Right lobe of liver (tissue), 6 donors: ENCODE measurements at places on chromosomes 12 and 14. TPM values are rescaled to one million over a fixed set of nuclear protein-coding genes. Genes with fewer than 3 reads are reported as not detected.

GRCh38 chr12:19959353-19959752 is 409.0 kb upstream of the PDE3A start:
- DNase-seq, result no peak

CRY1 gene
- total RNA-seq, result 12.5 TPM

- DNase-seq, result no peak
Observed at GRCh38 chr14:85316701-85317410, 213.1 kb upstream of the FLRT2 start.

CCDC88C gene
- 5.7 TPM for total RNA-seq

ERC1 gene
- 30.0 TPM for total RNA-seq

DNA sequence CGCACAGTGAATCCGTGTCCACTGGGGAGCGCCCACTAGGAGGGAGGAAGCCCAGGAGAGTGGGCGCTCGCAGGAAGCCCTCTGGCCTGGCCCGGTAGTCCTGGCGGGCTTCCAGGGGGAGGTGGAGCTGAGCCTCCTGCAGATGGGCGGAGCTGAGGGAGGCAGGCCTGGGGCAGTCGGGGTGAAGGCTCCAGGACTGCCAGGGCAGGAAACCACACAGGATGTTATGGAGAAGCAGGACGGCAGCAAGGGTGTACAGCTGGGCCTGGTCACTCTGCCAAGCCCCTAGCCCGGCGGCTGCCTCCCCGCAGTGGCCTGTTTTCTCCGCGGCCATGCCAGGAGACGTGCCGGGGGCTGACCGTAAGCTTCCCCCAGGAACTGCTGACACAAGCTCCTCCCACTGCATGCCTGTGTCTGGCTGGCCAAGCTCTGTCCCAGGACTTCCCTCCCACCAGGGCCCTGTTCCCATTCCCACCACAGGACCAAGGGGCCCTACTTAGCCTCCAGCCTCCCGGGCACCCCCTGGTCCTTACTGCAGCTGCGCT is 143.4 kb upstream of the C14orf180 start:
- DNase-seq, result peak; percentile 79

INHBC gene
- total RNA-seq, result 123 TPM

IPO4 gene
- 39.5 TPM for total RNA-seq

- DNase-seq, result no peak
Observed at GRCh38 chr12:3750616-3751015, 2.3 kb downstream of the CRACR2A start.

DNA sequence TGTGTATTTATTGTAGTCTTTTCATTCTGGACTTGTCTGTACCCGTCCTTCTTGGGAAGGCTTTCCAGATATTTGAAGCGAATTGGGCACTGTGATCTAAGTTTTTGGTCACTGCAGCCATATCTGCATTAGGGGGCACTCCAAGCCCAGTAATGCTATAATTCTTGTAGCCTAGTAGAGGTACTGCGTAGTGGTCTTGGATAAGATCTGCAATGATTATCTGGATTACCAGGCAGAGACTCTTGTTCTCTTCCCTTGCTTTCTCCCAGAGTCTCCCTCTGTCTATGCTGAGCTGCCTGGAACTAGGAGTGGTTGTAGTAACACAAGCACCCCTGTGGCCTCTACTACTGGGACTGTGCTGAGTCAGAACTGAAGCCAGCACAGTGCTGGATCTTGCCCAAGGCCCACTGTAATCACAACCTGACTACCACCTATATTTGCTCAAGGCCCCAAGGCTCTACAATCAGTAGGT is 30.0 kb downstream of the SLC38A2 start:
- no peak for DNase-seq

KRT8 gene
- 999 TPM for total RNA-seq

GRCh38 chr12:105218434-105218833 is 17.5 kb downstream of the APPL2 start:
- no peak for DNase-seq

GATC gene
- total RNA-seq, result 14.5 TPM

DNA sequence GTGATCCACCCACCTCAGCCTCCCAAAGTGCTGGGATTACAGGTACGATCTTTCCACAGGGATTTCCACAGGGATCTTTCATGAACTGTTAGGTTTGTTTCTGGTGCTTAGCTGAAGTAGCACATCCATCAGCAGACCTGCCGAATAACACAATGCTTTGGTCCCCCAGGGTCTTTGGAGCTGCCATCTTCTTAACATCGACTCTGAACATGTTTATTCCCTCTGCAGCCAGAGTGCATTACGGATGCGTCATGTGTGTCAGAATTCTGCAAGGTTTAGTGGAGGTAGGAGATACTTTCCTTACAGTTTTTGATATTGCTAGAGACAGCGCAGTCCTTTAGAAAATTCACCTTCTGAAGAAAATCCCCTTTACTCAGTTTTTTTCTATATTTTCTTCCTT is 36.3 kb downstream of the SLC17A8 start:
- no peak for DNase-seq

DNA sequence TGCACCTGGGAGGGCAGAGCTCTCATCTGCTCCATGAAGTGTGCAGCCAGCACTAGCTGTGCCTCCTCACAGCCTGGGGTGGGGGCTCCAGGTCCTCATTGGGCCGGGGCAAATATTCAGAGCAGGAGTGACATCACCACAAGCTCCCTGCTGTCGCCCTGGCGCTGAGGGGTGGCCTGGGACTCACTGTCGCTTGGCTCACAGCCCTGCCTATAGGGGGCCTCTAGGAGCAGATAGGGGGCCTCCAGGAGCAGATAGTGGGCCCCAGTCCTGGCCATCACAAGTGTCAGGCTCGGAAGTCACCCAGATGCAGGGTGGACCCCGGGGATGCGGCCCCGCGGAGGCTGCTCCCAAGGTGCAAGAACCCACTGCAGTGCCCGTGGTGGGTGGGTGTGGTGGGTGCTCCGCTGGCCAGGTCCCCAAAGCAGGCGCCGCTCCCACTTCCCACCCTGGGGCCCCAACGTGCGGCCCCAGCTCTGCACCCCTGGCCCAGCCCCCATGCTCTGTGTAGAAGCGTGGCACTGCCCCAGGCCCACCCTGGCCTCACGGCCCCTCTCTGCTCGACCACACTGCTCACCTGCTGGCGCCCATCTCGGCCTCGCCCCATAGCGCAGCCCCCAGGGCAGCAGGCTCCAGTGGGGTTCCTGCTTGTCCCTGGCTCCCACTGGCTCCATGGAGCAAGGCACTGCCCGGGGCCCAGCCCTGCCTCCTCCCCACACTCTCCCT is 18.0 kb downstream of the SYNJ2BP start:
- no peak for DNase-seq

DNA sequence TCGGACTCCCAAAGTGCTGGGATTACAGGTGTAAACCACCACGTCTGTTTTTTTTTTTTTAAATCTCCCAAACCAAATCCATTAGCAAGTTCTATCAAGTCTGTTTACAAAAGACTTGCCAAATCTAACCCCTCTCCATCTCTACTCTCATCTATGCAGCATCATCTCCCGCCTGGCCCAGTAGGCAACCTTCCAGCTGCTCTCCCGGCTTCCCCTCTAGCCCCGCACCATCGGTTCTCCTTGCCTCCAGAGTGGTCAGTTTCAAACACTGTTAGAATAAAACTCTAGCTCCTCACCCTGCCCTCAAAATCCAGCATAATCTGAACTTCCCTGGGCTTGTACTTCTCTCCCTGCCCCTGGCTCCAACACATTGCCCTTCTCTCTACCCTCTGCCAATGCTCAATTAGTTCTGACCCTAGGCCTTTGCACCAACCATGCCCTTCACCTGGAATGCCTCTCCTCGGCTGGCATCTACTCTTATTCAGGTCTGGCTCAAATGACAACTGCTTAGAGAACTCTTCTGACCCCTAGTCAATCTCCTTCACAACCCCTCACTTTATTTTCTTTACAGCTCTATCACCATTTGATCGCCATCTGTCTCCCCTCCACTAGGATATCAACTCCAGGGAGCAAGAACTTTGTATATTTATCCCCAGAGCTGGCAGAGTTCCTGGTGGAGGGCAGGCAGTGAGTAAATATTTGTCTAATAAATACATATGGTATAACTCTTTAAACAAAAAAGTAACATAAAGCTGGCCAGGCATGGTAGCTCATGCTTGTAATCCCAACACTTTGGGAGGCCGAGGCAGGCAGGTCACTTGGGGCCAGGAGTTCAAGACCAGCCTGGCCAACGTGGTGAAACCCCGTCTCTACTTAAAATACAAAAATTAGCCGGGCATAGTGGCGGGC is 4.9 kb downstream of the WSB2 start:
- no peak for DNase-seq

DNA sequence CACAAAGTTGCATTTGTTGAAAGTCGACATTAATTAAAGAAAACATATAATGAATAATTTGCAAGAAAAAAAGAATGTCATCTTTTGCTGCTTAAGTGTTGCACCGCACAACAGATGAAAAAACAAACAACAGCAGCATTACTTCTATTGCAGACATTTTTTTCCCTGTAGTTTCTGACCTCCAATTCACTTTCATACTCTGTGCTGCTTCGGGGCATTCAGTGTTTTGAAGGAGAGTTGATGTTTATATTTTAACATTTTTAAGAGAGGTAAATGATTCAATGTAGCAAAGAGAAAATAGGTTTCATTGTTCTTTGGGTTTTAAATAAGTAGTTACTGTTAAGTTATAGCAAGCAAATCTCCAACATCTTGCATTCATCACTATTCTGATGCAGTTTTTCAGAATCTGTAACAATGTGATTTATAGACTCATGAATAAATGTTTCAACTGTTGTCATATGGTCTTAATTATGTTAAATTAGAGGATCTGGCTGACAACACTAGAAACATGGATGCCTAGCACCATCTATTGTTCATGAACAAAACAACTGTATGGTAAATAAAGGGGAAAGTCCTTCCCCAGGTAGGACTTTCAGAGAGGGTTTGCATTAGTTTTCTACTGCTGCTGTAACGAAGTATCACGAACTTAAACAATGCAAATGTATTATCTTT is 168.1 kb downstream of the BCAT1 start:
- DNase-seq, result no peak

- DNase-seq, result no peak
Observed at GRCh38 chr12:6332459-6332858, 9.4 kb downstream of the TNFRSF1A start.

- DNase-seq, result no peak
Observed at GRCh38 chr14:93857081-93857480, 68.8 kb upstream of the PRIMA1 start.

ADAMTS20 gene
- total RNA-seq, result not detected

- no peak for DNase-seq
Observed at GRCh38 chr12:42660117-42660516, 70.6 kb upstream of the PRICKLE1 start.

- DNase-seq, result no peak
Observed at GRCh38 chr12:68227356-68227755, 1.7 kb upstream of the IL26 start.

DNA sequence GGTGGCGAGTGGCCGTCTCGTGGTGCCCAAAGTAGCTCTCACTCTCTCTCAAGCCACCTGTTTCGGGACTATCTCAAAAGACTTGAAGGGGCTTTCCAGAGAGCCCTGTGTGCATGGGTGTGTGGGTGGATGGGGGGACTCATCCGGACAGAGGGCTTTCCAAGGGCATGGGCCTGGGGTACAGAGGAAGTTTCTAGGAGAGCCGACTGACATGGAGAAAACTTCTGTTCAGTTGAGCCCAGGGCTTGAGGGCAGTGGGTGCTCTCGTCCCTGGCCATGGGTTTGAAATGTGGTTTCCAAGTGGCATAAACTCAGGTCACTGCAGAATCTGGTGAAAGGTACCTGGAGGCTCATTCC is 47.4 kb upstream of the MEG3 start:
- no peak for DNase-seq

GRCh38 chr12:22059976-22060647 is 14.1 kb downstream of the CMAS start:
- no peak for DNase-seq

DNA sequence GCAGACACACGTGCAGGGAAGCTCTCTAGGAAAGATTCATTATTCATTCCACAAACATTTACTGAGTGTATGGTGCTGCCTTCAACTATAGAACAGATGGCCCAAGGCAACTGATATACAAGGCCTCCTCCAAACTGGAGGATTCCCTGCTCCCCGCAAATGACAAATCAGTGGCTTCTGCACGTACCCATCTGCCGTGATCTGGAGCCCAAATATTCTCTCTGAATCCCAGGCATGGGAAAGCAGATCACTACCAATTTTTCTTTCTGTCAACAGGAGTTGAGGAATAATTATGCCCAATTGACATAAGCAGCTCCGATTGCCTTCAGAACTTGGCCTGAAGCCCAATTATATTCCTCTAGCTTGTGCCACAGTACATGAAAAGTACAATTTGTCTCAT is 174.2 kb upstream of the CCDC196 start:
- no peak for DNase-seq

- DNase-seq, result no peak
Observed at GRCh38 chr12:50195832-50196231, 28.7 kb upstream of the CERS5 start.

SLC7A8 gene
- total RNA-seq, result 6.6 TPM

PRR4 gene
- total RNA-seq, result 0.81 TPM

GRCh38 chr14:70741482-70741881 is 67.8 kb downstream of the MAP3K9 start:
- no peak for DNase-seq

DNA sequence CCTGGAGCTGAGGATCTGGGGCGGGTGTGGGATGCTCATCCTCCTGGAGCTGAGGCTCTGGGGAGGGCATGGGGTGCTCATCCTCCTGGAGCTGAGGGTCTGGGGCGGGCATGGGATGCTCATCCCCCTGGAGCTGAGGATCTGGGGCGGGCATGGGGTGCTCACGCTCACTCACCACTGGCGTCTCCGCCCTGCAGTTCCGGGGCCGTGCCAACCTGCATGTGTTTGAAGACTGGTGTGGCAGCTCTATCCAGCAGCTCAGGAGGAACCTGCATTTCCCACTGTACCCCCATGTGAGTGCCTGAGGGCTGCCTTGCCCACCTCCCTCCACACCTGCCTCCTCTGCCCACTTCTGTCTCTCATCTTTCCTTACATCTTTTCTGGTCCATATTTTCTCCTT is 84.4 kb downstream of the B4GALNT3 start:
- DNase-seq, result no peak

DNA sequence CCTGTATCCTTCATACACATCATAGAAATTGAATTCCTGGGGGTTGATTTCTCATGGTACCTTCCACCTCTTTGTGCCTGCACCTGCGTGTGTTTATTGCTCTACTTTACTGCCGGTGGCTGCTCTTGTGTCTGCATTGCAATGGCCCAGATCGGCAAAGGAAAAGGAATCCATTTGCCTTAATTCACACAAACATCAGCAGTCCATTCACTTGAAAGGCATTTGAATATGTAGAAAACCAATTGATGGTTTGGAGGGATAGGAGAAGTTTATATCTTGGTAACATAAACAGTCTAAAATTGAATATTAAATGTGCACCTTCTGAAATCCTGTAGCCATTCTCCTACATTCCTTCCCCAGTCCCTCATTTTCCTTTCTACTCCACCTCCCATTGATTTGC is 74.0 kb downstream of the SNAPC1 start:
- no peak for DNase-seq

TAS2R13 gene
- 2.4 TPM for total RNA-seq

DIABLO gene
- total RNA-seq, result 21.9 TPM

AGAP2 gene
- total RNA-seq, result 0.87 TPM

LIN7A gene
- total RNA-seq, result 14.2 TPM

- DNase-seq, result no peak
Observed at GRCh38 chr12:122880668-122881067, 15.3 kb downstream of the VPS37B start.

- DNase-seq, result no peak
Observed at GRCh38 chr14:95998656-95999055, 40.5 kb upstream of the C14orf132 start.
